ENCODE measurements at places on chromosomes 13 and 19. TPM values are rescaled to one million over a fixed set of nuclear protein-coding genes. Genes with fewer than 3 reads are reported as not detected.

CYP4F3 gene
- total RNA-seq = not detected

MBD3L4 gene
- not detected for total RNA-seq

C1QTNF9 gene
- total RNA-seq = not detected

FAM216B gene
- total RNA-seq = not detected

CACNG6 gene
- total RNA-seq = 5.3 TPM

UBL3 gene
- total RNA-seq = 23.3 TPM

RDH8 gene
- total RNA-seq = not detected

TBXA2R gene
- 0.38 TPM for total RNA-seq

DNA sequence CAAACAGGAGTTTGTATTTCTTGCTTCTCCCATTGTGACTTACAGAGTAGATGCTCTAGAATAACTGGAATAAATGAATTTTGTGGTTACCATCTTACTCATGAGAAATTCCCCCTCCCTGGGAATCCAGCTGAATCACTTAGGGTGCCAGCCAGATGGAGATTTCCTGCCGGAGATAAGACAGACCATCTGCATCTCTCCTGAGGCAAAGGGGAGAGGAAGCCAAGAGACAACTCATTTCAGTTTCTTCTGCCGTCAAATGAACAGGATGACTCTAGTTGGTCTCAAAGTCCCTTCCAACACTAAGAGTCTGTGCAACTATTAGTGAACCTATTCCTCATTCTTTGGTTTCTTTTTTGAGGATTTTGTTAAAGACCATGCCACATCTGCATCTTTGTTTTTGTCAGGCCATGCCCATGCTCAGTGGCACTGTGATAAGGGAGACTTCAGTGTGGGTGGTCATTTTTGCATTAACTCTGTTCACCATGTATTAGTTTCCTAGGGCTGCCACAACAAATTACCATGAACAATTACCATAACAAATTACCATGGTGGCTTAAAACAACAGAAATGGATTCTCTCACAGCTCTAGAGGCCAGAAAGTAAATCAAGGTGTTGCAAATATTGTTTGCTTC is 112.8 kb downstream of the NDFIP2 start:
- no peaks in the 10 kb centered on the region for H3K27me3 ChIP-seq
- DNase-seq = no peak
- H3K4me3 ChIP-seq = no peak overlapping the region
- H3K27ac ChIP-seq = no peak overlapping the region
- peaks cover 13% of the 10 kb centered on the region for H3K4me1 ChIP-seq
- H3K36me3 ChIP-seq = peaks cover 3% of the 10 kb centered on the region

DNA sequence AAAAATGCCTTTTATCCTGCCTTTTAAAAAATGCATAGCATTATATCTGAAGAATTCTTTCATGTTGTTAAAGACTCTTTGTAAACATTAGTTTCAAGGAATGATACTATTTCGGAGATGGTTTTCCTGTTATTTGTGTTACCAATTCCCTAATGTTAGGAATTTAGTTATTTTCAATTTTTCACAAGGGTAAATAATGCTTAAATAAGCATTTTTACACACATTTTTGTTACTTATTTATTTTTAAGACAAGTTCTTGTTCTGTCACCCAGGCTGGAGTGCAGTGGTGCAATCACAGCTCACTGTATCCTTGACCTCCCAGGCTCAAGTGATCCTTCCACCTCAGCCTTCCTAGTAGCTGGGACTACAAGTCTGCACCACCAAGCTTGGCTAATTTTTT is 49.0 kb downstream of the RGCC start:
- no peaks in the 10 kb centered on the region for H3K27me3 ChIP-seq
- no peak for DNase-seq
- no peak overlapping the region for H3K4me3 ChIP-seq
- H3K4me1 ChIP-seq = no peaks in the 10 kb centered on the region
- no peaks in the 10 kb centered on the region for H3K36me3 ChIP-seq

- no peaks in the 10 kb centered on the region for H3K36me3 ChIP-seq
- H3K27me3 ChIP-seq = peaks cover 71% of the 10 kb centered on the region
- no peak overlapping the region for H3K27ac ChIP-seq
- no peak for DNase-seq
- no peak overlapping the region for H3K4me3 ChIP-seq
These were observed 111.6 kb upstream of the OBI1 start for GRCh38 chr13:78770601-78771000.

DNA sequence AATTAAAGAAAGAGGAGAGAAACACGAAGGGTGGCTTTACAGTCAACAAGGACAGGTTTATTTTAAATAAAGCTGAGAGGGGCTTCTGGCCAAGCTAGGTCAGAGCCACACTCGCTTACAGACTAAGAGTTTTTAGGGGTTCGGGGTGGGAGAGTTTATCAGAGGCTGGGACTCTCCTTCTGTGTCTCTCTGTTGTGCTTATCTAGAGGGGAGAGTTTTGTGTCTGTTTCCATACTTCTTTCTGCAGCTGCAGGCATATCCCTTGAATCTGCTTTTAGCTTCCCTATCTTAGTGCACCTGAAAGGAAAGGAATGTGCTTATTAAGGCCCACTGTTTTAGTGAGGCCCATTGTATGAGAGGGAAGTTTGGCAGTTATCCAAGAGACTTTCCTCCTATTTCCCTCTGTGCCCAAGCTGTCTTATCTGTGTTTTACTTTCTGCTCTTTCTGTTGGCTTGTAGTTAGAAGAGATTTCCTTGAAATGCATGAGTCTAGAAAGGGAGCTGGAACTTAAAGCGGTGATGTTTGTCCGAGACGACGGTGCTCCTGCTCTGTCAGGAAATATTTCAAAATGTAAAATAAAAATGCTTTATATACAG is 275.3 kb downstream of the KCTD12 start:
- DNase-seq = no peak
- H3K4me3 ChIP-seq = no peak overlapping the region
- peaks cover 2% of the 10 kb centered on the region for H3K27me3 ChIP-seq
- H3K4me1 ChIP-seq = peaks cover 10% of the 10 kb centered on the region

DNA sequence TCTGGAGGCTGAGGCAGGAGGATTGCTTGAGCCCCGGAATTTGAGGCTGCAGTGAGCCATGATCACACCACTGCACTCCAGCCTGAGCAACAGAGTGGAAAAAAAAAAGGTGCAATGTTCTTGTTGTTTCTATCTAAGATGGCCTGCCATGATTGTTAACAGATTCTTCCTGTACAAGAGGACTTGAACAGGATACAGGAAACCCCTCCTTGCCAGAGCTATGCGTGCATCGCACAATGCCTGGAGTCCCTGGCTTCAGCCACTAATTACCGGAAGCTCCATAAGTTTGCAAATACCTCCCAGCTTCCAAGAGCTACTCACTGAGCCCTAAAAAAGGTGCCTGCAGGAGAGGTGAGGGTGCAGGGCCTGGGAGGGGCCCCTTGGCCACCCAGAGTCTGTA is 13.1 kb upstream of the HIF3A start:
- H3K4me3 ChIP-seq = no peak overlapping the region
- H3K36me3 ChIP-seq = no peaks in the 10 kb centered on the region
- H3K27ac ChIP-seq = no peak overlapping the region
- no peak for DNase-seq
- H3K27me3 ChIP-seq = peaks cover 5% of the 10 kb centered on the region

- H3K4me3 ChIP-seq = no peak overlapping the region
- no peaks in the 10 kb centered on the region for H3K36me3 ChIP-seq
- peak overlapping the region; percentile 66 for H3K27ac ChIP-seq
- H3K27me3 ChIP-seq = no peaks in the 10 kb centered on the region
- peaks cover 40% of the 10 kb centered on the region for H3K4me1 ChIP-seq
These were observed 245.1 kb downstream of the KCTD12 start for GRCh38 chr13:76641056-76641455.

DNA sequence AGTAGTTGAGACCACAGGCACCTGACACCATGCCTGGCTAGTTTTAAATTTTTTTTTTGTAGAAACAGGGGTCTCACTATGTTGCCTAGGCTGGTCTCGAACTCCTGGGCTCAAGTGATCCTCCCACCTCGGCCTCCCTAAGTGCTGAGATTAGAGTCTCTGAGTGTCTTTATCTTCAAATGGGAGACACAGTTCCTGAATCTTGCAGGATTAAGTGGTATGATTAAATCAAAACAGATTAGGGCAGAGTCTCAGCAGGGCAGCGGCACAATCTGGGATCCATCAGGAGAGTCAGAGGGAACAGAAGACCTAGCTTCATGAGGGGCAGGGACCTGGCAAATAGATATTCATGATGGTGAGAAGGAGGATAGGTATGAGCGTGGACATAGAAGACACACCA is 953 bp downstream of the RLN3 start:
- H3K27me3 ChIP-seq = peaks cover 16% of the 10 kb centered on the region
- H3K36me3 ChIP-seq = no peaks in the 10 kb centered on the region
- H3K4me3 ChIP-seq = no peak overlapping the region
- H3K4me1 ChIP-seq = peaks cover 3% of the 10 kb centered on the region
- no peak for DNase-seq
- H3K27ac ChIP-seq = no peak overlapping the region

DNA sequence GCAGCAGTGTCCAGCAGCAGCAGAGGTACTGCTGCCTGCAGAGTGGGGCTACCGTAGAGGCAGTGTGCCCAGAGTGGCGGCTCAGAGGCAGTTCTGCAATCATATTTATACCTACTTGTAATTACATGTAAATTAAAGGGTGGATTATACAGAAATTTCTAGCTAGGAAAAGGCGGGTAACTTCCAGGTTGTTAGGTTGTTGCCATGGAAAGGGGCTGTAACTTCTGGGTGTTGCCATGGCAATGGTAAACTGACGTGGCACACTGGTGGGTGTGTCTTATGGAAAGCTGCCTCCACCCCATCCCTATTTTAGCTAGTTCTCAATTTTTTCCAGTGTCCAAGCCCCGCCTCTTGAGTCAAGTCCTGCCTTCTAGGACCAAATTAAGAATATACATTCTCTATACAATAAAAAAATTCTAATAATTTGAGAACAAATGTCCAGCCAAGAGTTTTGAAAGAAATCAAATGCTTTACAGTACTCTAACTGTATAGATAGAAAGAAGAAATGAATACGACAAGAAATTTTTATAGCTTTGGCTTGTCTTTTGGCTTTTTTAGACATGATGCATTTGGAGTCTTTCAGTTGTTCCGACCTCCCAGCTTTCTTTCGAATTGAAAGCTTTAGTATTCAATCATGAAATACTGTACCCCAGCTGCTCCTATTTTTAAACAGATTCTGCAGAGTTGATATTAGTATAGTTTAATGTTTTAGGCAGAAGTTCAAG is 816.6 kb downstream of the DIAPH3 start:
- no peak overlapping the region for H3K4me3 ChIP-seq
- H3K27ac ChIP-seq = no peak overlapping the region
- peaks cover 17% of the 10 kb centered on the region for H3K4me1 ChIP-seq

GRCh38 chr13:76976490-76976889 is 15.4 kb upstream of the CLN5 start:
- DNase-seq = no peak
- no peak overlapping the region for H3K4me3 ChIP-seq
- peaks cover 29% of the 10 kb centered on the region for H3K27me3 ChIP-seq
- H3K27ac ChIP-seq = peak overlapping the region; percentile 71
- no peaks in the 10 kb centered on the region for H3K36me3 ChIP-seq
- H3K4me1 ChIP-seq = peaks cover 30% of the 10 kb centered on the region
